EL (cell line): ENCODE measurements at places on chromosomes 6 and 20.

- DNase-seq, result no peak
These were observed 22.9 kb downstream of the GFRA4 start for GRCh38 chr20:3640259-3640658.

- no peak for DNase-seq
These were observed 485 bp downstream of the ADISSP start for GRCh38 chr20:3767110-3767426.

- no peak for DNase-seq
These were observed 50.1 kb upstream of the E2F3 start for GRCh38 chr6:20351534-20351933.

DNA sequence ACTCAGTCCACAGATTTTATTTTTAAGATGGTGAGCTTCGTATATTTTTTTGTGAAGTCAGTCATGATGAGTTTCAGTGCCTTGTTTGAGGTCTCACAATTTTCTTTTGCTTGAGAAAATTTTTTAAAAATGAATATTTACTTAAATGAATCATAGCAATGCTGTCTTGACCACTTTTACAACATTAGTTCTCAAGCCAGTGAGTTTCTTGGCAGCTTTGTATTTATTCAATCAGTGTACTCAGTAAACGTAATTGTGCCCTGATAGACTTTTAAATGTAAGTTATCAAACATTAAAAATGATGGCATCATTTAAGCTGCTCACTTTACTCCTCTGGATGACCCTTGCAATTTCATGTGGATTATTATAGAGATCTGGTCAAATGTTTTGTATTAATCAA lies 261.4 kb downstream of the KHDC1L start:
- peak; percentile 12 for DNase-seq

DNA sequence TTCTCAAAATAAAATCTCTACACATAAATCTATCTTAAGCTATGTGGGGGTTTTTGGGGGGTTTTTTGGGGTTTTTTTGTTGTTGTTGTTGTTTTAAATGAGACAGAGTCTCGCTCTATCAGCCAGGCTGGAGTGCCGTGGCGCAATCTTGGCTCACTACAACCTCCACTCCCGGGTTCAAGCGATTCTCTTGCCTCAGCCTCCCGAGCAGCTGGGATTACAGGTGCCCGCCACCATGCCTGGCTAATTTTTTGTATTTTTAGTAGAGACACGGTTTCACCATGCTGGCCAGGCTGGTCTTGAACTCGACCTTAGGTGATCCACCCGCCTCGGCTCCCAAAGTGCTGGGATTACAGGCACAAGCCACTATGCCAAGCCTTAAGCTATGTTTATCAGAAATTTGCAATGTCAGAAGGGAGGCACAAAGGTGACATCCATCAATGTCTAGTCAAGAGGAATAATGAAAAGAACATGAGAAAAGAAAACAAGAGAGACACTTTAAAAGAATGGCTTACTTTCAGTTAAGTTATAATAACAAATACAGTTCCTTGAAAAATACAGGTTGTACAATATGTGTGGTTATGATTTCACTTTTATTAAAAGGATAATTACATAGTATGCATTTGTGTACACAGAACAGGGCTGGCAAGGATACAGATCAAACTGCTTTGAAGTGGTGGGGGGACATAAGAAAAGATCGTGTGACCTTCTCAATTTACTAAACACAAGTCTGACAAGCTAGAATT lies 28.6 kb downstream of the SLC23A2 start:
- DNase-seq, result no peak

DNA sequence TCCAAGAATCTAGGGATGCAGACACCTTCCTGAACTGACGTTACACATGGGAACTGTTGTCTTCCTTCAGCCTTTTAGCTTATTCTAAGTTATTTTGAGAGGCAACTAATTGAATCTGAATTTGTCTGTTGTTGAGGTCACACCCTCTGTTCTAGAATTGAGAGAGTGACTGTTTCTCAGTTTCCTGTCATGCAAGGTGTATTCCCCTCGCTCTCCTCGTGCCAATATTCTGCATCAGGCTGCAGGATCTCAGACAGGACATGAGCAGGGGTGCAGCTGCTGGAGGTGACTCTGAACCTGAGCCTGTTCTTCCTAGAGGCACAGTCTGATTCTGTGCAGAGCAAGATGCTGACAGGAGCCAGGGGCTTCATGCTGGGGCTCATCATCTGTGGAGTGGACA lies 52.5 kb downstream of the HLA-DPB1 start:
- no peak for DNase-seq

DNA sequence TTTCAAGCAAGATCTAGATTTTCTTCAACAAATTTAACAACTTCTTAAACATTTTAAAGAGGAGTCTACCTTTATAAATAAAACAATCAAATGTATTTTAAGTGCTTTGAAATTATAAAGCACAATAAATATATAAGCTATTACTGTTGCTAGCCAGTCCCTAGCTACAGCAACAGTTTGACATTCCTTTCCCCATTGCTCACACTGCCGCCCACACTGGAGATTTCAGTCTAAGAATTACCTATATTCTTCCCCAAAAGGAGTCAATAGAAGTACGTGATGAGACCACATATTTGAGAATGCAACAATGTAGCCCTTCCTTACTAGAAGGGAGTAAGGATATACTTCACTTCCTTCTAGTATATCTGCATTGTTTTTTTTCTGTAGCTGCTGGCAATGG lies 65.3 kb upstream of the RNF146 start:
- peak; percentile 69 for DNase-seq

- peak; percentile 81 for DNase-seq
These were observed 294.0 kb downstream of the ADGB start for GRCh38 chr6:146892613-146893401.

DNA sequence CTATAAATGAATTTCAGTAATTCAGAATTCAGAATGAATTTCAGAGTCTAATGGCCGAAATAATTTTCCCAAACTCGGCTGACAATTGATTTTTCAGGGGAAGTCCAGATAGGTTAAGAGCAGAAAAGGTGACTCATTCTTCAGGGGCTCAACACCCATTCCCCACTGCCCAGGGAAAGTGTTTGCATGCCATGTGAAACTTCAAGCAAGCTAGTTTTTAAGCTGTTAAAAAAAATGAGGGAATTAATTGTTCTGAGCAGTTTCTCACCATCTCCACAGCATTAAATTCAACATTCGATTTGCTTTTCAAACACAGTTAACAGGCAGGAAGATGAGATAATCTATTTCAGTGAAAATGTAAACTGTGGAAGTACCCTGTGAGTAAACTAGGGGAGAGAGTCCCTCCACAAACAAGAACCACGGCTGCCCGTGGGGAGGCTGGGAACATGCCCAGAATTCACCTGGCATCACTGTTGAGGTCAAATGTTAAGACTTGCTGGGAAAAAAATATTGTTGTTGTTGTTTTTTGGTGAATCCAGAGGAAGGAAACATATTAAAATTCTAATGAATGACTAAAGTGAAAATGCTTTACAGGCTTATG lies 650.8 kb upstream of the AGPAT4 start:
- DNase-seq, result no peak

DNA sequence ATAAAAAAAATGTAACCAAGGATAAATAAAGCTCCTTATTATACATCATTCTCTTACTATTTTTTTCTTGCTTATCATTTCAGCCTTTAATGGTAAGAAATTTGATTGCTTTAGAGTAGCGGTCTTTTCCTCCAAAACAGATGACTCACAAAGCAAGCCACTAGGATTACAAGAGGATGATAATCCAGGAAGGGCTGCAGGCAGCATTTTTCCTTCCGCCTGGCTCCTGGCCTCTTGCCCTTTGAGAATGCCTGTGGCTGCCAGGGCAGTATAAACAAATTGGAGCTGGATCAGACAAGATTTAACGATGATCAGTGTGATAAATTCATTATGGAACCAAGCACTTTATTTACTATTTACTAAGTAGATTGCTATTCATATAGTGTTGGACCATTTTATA lies 9.7 kb upstream of the FBXL4 start:
- peak; percentile 90 for DNase-seq

DNA sequence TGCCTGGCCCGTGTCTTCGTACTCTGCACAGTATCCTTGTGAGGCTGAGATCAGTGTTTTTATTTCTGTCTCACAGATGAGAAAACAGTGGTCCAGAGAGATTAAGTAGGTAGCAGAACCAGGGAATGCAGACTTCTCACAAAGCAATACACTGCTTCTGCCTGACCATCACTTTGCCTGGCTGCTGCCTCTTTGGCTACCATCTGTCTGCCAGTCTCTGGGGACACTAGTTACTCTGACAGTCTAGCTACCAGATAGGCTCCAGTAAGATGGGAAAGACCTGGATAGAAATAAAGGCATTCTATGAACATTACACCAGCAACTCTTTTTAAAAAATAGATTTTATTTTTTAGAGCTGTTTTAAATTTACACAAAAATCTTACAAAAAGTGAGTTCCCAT lies 96.9 kb downstream of the PHACTR3 start:
- DNase-seq, result no peak

- no peak for DNase-seq
These were observed 13.2 kb downstream of the DNAJC5 start for GRCh38 chr20:63908008-63908682.

- peak; percentile 95 for DNase-seq
These were observed at the start of gene CFB for GRCh38 chr6:31945507-31946369. CFB (plus strand) TSS chr6:31946095; CDS start chr6:31946222, 127 bp downstream.
